ENCODE measurements at places on chromosomes 6 and 20.

DNA sequence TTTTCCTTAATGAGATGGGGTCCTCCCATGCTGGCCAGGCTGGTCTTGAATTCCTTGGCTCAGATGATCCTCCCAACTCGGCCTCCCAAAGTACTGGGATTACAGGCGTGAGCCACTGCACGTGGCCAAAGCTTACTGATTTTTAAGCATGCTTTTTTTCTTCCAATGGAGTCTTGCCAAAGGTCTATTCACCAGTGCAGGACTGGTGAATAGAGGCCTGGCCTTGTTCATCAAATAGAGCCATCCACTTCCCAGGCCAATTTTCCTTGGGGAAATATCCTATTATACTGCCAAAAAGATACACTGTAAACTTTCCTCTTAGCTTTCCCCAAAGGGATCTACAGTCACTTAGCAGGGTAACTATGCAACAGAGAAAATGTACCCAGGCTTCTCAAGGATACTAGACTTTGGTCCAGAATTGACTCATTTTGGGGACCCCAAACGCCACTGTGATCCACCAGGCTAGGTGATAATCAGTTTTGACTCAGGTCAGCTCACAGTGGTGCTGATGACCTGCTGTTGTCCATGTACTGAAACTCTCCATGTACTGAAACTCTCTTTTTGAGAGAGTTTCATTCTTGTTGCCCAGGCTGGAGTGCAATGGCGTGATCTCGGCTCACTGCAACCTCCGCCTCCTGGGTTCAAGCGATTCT is 91.8 kb downstream of the REPS1 start:
- no peak for DNase-seq

GRCh38 chr6:45990162-45990561 is 25.5 kb downstream of the CLIC5 start:
- no peak for DNase-seq

DNA sequence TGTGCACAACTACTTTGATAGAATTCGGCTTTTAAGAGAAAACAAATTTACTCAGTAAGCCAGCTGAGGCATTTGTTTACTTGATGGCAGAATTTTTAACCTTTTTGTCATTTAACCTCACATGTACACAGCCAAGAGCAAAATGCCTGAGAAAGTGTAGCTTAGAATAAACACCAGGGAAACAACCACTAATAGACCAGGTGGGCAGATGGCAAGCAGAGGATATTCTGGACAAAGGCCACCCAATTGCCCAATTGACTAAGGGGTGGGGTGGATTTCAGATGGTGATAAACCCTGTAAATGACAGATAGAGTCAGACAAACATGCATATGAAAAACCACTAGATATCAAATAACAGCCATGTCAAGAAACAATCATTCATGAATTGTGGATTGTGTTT is 190.7 kb upstream of the FBXL4 start:
- DNase-seq, result no peak

DNA sequence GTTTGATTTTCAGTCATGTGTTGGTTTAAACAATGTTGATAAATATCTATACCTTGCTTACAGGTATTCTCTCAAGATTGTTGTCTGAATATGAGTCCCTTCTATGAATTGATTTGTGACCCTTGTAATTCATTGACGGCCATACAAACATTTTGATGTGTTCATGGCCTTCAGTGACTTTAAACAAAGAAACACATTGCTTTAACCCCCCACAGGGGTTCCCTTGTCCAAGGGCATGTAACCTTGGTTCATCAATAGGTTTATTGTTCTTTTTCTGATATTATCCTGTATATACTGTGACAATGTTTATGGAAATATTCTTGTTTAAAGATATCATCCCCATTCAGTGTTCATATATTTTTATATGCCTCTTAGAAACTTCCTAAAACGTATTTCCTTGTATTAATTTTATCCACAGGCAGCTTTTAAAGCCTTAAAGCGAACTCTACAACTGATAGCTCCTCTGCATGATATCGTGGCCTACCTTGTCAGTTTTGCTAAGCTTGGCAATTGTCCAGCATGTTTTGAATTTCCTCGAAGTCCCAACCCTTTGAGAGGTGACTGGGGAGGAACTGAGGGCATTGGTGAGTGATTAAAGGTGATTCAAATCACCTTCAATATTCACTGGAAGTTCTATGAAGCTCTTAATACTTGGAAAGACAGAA is 87.0 kb downstream of the CD164 start:
- no peak for DNase-seq

GRCh38 chr6:72064399-72064975 is 178.1 kb downstream of the RIMS1 start:
- no peak for DNase-seq

DNA sequence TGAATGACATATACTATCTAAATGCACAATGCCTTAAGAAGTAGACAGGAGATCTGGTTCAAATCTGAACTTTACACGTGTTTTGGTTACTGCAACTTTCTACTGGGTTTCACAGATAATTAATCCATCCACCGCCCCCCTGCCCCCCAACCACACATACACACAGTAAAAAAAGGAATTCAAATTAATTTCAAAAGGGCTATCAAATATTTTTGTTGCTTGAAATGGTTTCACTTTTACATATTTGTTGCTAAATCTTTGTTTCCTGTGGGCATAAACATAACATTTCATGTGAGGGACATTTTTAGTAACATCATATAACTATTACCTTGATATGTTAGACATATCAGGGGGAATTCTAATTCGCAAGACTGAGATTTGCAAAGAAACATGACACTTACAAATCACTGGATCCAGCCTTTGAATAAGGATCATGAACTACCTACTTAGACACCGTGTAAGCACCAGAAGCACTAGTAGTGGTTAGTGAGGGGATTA is 7.5 kb downstream of the NEDD9 start:
- no peak for DNase-seq

DNA sequence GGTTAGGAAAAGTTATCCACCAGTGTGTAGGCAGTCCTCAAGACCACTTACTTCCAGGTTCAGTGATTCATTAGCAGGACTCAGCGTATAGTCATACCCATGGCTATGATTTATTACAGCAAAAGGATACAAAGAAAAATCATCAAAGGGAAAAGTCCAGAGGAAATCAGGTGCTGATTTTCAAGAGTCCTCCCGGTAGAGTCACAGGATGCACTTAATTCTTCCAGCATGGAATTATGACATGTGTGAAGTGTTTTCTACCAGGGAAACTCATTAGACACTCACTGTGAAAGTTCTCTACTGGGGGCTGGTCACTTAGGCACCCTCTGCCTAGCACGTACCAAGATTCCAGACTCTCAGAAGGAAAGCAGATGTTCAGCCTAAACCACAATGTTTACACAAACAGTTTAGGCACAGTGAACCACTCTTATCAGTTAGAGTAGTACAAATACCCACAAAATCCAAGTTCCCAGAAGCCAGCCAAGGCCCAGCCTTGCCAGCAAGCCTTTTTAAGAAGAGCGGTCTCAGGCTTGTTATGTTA is 10.2 kb downstream of the WFDC3 start:
- no peak for DNase-seq

- DNase-seq, result no peak
Measured at GRCh38 chr6:84582997-84583396, 181.4 kb downstream of the TBX18 start.

GRCh38 chr20:10565922-10566897 is 107.6 kb downstream of the JAG1 start:
- no peak for DNase-seq

DNA sequence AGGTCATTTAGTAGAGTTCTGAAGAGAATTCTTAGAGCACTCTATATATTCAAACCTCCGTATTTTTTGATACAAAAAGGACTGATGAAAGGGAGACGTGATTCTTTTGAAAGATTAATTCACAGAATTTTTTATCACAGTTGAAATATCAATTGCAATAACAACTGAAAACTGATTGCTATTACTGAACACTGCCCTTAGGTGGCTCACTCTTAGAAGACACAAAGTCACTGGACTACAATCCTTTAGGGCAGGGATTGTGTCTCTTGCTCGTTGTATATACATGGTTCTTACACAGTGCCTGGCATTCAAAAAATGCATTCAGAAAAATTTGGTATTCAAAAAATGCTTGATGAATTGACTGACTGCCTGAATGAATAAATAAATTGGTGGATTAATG is 17.1 kb upstream of the CALHM6 start:
- no peak for DNase-seq

DNA sequence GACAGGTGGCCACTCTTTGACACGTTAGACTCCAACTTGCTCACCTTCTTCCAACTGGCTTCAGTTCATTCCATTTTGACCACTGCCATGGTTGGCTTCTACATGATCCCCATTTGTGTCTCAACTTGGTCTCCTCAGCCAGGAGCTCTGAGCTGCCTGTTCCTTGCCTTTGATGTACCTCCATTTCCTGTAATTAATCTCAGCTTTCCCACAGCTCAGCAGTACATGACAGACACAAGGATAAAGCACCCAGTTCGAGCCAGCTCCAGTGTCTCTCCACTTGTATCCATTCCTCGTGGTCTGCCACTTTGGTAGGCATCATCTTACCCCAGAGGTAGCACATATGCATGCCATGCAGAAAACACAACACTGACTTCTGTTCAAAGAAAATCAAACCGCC is 161.0 kb downstream of the TSHZ2 start:
- no peak for DNase-seq

DNA sequence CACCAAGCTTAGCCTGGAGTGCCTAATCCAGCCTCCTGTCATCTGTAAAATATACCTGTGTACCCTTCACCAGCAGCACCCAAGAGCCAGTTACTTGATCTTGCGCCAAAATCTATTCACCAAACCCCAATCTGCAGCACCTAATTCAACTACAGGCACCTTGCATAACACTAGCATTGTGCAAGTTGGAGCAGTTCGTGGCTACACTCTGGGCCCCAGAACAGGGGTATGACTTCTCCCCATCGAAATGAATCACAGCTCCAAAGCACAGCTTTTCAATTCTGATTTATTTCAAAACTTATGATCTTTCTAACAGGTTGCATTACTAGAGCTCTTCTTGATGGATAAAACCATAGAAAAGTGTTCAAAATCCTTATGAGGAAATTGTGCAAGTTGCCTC is 100.4 kb upstream of the TCF21 start:
- DNase-seq, result no peak

- no peak for DNase-seq
Measured at GRCh38 chr20:38114353-38114791, 50.7 kb downstream of the TGM2 start.

DNA sequence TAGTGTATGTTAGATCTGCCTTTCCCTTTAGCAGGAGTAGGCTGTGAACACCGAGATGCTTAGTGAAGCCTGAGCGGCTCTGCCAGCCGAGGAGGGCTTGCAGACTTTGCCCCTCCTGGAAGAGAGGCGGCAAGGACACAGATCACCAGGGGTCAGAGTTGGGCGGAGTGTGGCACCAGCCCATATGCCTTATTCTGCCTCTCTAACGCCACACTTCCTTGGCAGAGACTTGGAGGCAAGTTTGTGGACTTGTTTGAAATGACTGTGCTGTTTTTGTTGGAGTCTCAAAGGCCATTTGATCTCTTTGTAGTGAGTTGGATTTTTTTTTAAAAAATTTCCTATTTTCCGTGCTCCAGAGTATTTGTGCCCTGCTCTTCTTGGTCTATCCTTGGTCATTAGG is 44.5 kb upstream of the CLDN20 start:
- DNase-seq, result no peak

GRCh38 chr6:101853231-101854085 is 459.9 kb downstream of the GRIK2 start:
- DNase-seq, result no peak

GRCh38 chr6:20875369-20875963 is 341.2 kb downstream of the CDKAL1 start:
- no peak for DNase-seq
